ENCODE measurements at places on chromosomes 12 and 14. TPM values are rescaled to one million over a fixed set of nuclear protein-coding genes. Genes with fewer than 3 reads are reported as not detected.

SERPINA4 gene
- polyA plus RNA-seq: 82.7 TPM

GZMB gene
- 0.12 TPM for polyA plus RNA-seq

ADAM21 gene
- 0.03 TPM for polyA plus RNA-seq

PPP1R36 gene
- 0.17 TPM for polyA plus RNA-seq

LTBP2 gene
- 0.41 TPM for polyA plus RNA-seq

TEX52 gene
- polyA plus RNA-seq: 0.05 TPM

TGM1 gene
- 10.6 TPM for polyA plus RNA-seq

SYNDIG1L gene
- polyA plus RNA-seq: 0.10 TPM

EMC9 gene
- polyA plus RNA-seq: 63.9 TPM

CLEC2B gene
- polyA plus RNA-seq: not detected

SLC38A6 gene
- polyA plus RNA-seq: 5.6 TPM

KITLG gene
- polyA plus RNA-seq: 0.43 TPM

CCDC184 gene
- not detected for polyA plus RNA-seq

GDF3 gene
- polyA plus RNA-seq: not detected

PACS2 gene
- polyA plus RNA-seq: 27.6 TPM

CD4 gene
- 0.95 TPM for polyA plus RNA-seq

DNA sequence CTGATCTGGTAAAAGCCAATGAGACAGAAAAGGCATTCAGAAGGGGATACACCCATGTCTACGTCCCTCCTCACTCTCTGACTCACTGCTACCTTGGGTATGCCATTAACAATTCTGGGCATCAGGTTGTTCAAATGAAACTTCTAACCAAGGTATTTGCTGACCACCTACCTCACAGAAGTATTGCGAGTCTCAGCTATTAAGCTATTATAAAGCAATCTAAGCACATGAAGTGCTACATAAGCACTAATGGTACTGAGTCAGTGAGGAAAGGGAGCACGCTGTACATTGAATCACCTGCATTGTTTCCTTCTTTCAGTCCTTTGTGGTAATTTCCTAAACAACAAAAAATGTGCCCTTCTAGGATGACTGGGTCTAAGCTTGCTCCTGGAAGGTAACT is 62.8 kb upstream of the CCDC91 start:
- DNase-seq: no peak

DNA sequence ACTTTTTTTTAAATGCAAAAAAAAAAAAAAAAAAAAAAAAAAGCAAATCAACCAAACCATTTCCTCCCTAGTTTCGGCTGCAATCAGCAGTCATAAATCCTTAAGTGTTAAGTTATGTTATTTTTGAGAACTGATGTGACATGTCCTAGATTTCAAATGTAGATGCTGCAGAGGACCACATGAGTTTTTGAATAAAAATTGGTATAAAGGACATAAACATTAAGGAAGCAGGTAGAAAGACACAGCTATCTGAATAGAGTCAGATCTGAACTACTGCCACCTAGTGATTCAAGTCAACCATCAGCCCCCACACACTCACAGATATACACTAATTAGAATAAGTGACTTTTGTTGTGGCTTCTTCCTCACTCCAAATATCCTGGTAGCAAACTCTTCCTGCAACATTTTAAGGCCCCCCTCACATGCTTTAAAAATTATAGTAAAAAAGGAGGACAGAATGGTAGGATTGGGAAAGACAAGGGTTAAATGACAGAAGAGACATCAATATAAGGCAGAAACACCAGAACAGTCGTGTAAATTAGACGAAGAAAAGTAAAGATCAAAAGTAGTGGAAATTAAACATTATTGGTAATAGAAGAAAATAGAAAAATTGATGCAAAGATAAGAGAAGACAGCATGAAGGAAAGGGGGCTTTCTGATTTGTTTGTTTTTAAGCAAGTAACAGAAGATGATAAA is 394.5 kb upstream of the ATP2B1 start:
- DNase-seq: peak; percentile 3

GRCh38 chr14:103675957-103676356 is 39.3 kb downstream of the XRCC3 start:
- no peak for DNase-seq

- no peak for DNase-seq
Measured at GRCh38 chr12:92665496-92665895, 37.3 kb upstream of the PLEKHG7 start.

DNA sequence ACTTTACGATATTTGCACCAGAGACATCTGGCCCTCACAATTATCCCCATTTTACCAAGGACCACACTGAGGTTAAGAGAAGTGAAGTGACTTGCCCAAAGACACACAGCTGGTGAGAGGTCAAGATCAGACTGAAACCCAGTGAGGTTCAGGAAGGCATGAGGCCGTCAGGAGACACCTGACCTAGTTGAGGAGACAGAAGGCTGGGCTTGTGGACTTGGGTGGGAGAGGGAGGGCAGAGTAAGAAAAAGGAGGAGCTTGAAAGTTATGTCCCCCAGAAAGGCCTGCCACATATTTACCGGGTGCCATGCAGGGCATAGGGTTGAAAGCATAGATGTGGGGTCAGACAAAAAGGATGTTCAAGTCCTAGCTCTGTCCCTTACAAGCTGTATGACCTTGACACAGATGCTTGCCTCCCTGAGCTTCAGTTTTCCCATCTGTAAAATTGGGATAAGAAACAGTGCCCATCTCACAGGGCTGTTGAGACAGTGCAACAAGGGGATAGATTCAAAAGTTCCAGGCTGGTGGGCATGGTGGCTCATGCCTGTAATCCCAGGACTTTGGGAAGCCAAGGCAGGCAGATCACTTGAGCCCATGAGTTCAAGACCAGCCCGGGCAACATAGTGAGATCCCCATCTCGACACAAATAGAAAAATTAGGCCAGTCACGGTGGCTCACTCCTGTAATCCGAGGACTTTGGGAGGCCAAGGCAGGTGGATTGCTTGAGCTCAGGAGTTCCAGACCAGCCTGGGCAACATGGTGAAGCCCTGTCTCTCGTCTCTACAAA is 6.4 kb downstream of the SELPLG start:
- DNase-seq: no peak

- DNase-seq: no peak
Measured at GRCh38 chr14:103713304-103714062, 1.8 kb downstream of the XRCC3 start.

DNA sequence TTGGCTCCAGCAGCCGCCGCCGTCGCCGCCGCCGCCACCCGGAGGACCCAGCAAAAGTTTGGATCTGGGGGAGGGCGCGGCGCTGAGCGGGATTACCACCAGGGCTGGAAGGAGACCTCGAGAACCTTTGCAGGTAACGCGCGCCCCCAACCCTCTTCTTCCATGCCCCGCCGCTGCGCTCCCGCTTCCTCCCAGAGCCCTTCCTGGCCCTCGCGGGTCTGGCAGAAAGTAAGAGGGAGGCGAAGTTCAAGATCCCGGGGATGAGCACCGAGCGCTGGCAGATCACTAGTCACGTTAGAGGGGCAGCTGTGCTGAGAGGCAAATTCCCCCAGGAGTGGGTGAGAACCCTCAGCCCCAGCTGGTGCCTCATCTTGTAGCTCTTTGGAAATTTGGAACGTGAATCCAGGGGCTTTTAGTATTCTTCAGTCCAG is 3.9 kb downstream of the FLRT2 start:
- DNase-seq: no peak

DNA sequence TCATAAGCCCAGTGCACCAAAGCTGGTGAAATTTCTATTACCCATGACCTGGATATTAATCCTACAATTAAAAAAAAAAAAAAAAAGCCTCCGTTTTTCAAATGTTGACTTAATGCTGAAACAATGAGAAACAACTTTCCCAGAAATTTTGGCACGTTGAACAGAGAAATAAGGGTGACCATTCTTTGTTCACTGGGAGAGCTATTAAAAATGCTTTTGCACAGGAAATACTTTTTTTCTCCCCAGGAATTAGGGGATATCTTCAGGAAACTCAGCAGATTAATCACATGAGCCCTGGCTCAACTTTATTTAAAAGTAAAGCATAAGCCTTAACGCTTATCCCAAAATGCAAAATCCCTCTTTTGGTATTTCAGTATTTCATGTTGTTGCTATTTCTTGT is 54.8 kb upstream of the FLRT2 start:
- DNase-seq: no peak

- no peak for DNase-seq
Measured at GRCh38 chr12:50647031-50647430, 116.9 kb upstream of the ATF1 start.

DNA sequence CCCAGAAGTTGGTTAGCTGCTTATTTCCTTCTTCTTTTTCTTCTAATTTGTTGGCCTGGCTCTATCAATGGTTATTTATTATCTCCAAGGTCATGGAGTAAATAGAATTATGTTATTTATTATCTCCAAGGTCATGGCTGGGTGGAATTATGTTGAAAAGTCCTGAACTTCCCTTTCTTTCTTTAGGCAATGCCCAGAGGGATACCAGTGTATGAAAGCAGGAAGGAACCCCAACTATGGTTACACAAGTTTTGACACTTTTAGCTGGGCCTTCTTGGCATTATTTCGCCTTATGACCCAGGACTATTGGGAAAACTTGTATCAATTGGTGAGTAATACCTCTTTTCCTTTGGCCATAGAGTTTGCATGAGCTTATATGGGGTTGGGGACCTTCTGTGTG is 111.6 kb downstream of the SCN8A start:
- no peak for DNase-seq

- DNase-seq: no peak
Measured at GRCh38 chr12:13088496-13088895, 15.0 kb downstream of the GSG1 start.

- no peak for DNase-seq
Measured at GRCh38 chr14:103563226-103563620, 463 bp downstream of the COA8 start.

DNA sequence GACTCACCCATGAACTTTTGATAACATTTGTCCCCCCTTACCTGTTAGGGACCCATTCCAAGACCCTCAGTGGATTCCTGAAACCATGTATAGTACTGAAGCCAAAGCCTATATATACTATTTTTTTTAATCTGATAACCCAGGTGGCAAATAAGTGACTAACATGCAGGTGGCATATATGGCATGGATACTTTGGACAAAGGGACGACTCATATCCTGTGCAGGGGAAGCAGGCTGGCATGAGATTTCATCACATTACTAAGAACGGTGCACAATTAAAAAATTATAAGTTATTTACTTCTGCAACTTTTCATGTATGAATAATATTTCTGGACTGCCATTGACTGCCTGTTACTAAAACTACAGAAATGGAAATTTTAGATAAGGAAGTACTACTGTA is 880.1 kb upstream of the FBXO33 start:
- DNase-seq: no peak

- DNase-seq: no peak
Measured at GRCh38 chr12:3543826-3544225, 52.8 kb downstream of the PRMT8 start.

- peak; percentile 38 for DNase-seq
Measured at GRCh38 chr12:121214855-121215745, 5.2 kb downstream of the P2RX4 start.

DNA sequence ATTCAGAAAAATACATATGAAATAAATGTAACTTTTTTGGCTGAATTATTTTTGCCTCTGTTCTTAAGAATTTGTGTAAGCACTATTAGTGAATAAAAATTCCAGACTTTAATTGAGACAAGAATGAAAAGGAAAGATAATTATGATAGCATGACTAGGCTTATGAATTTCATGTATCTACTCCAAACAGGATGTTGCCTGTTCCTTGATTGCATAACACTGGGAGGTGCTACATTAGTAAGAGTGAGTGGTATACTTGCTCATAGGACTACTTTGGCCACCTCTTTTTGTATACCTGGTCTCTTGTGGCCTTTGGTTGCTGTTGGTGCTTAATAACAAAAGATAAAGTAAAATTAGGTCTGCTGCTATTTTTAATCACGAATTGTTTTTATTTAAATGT is 112.8 kb downstream of the NAV3 start:
- DNase-seq: no peak

- no peak for DNase-seq
Measured at GRCh38 chr14:59926534-59926933, 6.6 kb downstream of the LRRC9 start.

- DNase-seq: peak; percentile 31
Measured at GRCh38 chr14:92135269-92135668, 13.5 kb downstream of the CPSF2 start.

- no peak for DNase-seq
Measured at GRCh38 chr14:63478437-63478852, 64.7 kb downstream of the PPP2R5E start.

DNA sequence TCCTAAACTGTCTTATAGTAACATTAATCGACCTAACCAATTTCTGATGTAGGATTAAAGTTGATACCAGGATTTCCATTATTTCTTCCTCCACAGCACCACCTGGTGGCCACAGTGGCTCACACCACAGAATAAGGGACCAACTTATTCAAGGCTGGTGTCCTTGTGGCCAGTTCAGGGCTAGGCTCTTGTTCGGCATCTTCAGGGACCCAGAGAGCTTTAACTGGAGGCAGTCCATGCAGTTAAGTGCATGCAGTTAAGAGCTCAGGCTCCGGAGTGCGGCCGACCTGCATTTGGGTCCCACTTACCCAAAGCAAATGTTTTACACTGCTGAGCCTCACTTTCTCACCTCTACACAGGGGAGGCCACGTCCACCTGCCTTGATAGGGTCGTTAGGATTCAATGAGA is 42.0 kb upstream of the GPR68 start:
- peak; percentile 58 for DNase-seq

DNA sequence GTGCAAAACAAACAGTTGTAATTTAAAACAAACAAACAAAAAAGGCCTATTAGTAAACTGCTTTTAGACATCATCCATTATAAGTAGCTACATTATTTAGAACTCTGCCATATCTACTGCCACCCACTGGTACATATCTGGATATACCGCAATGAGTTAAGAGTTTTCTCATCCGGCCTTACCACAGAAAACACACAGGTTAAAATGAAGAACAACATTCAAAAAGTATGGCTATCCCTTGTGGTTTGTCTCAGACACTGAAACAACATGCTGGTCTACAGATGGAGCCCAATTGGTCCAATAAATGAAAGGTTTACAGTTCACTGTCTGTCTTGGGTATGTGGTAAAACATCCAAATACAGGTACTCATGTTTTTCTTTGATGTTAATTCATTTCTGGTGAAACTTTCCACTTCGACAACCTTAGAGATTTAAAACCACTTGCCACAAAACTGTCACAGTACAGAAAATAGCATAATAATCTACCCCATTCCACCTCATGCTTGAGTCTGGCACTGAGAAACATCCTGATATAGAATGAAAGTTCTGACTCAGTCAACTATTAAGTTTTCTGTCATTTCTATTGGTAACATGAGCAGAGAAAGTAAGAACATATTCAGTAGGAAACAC is 354.3 kb downstream of the CEP128 start:
- DNase-seq: peak; percentile 30
